ENCODE measurements at places on chromosomes 1 and 21.
A peak's percentile ranks its signal among the peaks of the same experiment; 100 is the strongest.

DNA sequence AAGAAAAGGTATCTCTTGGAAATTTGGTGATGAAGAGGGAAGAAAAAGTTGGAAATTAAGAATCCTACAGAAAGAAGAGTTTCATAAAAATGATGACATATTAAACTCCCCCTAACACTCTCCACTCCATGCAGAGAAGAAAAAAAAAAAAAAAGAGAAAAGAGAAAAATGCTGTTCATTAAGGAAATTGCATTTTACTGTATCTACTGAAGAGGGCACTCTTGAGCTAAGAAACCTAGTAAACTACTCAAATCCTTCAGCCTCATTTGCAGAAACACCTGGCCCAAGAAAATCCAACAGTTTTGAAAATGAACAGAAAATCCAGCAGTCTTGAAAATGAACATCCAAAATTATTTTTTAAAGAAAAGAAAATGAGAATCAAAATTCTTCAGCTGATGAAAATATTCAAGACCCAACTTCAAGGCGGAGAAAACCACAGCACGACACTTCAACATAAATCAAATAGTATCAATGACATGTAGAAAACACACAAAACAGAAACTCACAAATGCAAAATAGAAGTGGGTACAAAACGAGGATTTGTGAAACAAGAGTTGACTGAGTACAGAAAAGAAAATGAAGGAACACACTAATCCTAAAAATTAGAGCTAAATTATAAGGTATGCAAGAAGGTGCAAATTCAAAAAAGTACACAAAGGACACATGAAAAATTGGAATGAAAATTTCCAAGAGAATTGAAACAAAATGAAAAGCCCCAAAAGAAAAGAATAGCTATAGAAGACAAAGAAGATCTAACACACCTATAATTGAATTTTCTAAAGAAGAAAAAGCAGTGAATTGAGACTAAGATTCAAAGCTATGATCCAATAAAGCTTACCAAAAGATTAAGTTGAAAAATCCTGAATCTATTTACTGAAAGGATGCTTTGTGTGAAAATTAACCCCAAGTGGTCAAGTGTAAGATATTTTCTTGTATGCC is 73.2 kb upstream of the DNAJC6 start:
- no peak for DNase-seq

- no peak for DNase-seq
These were observed 15.9 kb downstream of the SLC1A7 start for GRCh38 chr1:53126495-53126894.

DNA sequence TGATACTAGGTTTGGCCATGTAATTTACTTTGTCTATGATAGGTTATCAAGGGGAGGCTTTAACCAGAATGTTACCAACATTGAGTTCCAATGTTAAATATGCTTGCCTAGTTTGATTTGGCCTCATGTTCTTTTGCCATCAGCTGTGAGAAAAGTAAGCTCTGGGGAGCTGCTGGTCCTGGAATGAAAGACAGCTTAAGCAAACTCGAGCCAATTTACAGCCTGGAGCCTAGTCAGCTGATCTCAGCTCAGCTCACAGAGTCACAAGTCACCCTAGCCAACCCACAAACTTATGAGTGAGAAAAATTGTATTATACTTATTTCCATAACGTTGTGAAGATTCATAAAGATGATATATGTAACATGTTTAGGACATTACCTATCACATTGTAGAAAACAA is 426.7 kb downstream of the RWDD3 start:
- no peak for DNase-seq

GRCh38 chr21:39537571-39537970 is 75.2 kb upstream of the B3GALT5 start:
- DNase-seq, result no peak

- DNase-seq, result no peak
These were observed 37.2 kb downstream of the ROR1 start for GRCh38 chr1:63810936-63811469.

DNA sequence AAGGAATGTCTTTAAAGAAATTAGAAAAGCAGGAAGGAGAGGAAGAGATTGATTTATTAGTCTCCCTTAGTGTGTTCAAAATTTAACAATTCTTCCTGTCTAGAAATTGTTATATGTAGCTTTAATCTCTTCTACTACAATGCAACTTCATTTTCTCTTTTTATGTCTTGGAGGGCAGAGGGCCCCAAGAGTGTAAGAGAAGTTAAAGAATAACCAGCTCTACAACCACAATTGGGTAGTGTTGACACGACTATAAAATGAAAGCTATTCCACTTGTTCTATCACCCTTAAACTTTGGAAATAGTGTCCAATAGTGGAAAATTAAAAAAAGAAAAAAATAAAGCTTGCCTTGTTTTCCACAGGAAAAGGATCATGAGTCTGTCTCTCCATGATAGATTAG is 82.6 kb upstream of the DPYD start:
- no peak for DNase-seq

DNA sequence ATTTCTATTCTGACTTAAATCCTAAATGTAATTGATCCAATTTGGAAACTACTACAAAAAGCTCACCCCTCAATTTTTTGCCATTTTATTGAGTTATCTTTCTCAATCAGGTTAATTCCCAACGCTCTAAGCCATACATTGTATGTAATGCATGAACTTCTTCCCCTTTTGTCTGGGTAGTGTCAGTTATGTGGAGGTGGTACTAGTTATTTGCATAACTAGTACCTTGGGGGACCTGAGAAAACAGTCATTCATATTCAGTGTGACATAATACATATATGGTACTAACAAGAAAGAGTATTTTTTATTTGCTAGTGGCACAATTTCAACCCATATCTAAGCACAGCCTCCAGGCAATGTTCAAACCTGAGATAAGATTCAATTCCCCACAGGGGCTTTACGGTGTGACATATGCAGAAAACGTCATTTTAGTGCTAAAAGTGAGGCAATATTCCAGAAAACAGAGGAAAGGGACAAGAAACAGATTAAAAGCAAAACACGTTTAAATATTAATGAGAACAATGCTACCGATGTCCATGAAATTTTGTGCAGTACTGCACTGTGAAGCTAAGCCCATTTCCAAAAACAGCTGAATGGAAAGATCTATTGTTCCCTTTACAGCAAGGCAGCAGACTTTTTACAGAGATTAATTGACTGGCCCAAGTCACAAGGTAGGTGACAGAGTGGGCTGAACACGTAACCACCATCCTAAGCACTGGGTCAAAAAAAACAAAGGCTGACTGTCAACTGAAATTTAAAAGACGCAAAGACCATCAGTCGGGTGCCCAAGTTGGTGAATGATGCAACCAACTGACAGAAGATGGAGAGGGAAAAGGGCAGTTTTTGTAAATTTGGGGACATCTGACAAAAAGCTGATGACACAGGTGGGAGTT is 1.4 kb downstream of the HLCS start:
- no peak for DNase-seq

DNA sequence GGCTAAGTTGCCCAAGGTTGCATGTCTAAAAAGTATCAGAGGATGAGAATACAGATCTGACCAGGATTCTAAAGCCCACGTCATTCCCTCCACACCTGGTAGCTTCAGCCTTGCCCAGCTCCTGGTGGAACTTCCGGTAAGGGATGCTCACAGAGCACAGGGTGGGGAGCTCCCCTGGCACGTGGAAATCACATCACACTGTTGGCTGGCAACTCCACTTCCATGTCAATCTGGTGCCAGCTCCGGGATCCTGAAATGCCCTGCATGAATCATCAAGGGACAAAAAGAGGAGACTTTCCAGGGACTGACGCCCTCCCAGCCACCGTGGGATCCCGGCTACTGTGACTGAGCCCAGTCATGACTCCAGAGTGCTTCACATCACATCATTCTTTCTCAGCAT is 12.4 kb upstream of the BCAR3 start:
- no peak for DNase-seq

DNA sequence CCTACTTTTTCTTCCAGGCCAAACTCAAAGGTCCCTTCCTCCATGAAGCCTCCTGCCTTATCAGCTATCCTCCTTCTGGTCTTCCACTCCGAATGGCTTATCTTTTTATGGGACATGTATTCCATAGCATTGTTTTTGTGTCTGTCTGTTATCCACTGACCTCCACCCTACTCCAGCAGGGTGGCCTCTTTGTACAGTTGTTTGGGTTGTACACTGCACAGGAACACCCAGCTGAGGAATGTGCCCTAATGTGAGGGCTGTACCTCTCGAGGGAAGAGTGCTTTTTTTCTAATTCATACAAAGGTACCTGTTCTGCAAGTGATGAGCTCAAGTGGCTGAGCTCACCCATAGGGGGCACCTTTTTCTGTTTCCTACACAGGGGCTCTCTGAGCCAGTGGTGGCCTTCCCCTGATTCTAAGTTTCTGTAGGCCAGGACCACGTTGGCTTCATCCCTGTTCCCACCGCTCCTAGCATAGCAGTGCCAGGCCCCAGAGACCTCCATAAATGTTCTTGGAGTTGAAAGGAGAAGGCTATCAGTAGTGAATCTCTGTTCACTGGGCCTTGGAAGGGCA is 108.2 kb downstream of the FOXD2 start:
- no peak for DNase-seq

GRCh38 chr21:45140346-45140940 is 66.1 kb downstream of the ADARB1 start:
- DNase-seq, result peak; percentile 63
